Activated CD8-positive, alpha-beta T cell treated with anti-CD3 and anti-CD28 coated beads, Interleukin-2, amount 10 ng/mL, durations not matched to agents 7 days and 5 days (primary cell): ENCODE measurements at places on chromosomes 13 and 19. TPM values are rescaled to one million over a fixed set of nuclear protein-coding genes. Genes with fewer than 3 reads are reported as not detected.

ZNF667 gene
- 1.1 TPM for total RNA-seq

SPTBN4 gene
- not detected for total RNA-seq

FUT2 gene
- total RNA-seq, result not detected

PROSER1 gene
- 51.2 TPM for total RNA-seq

KASH5 gene
- not detected for total RNA-seq

ZNF540 gene
- total RNA-seq, result 1.2 TPM

HSD17B14 gene
- 0.89 TPM for total RNA-seq

BEST2 gene
- total RNA-seq, result not detected

PALM3 gene
- not detected for total RNA-seq

FSTL3 gene
- total RNA-seq, result 3.0 TPM

BCAM gene
- not detected for total RNA-seq

MUC16 gene
- total RNA-seq, result under 0.01 TPM

SUPT20H gene
- total RNA-seq, result 67.4 TPM

NOVA2 gene
- not detected for total RNA-seq

ETV2 gene
- 1.6 TPM for total RNA-seq

SIGLECL1 gene
- total RNA-seq, result not detected

LILRA5 gene
- not detected for total RNA-seq

RASIP1 gene
- total RNA-seq, result 0.26 TPM

NCR1 gene
- 0.26 TPM for total RNA-seq

FFAR3 gene
- not detected for total RNA-seq

CEACAM4 gene
- not detected for total RNA-seq

MAB21L1 gene
- not detected for total RNA-seq

ZGLP1 gene
- total RNA-seq, result 3.4 TPM

CYP4F2 gene
- total RNA-seq, result not detected

KLK14 gene
- total RNA-seq, result 0.57 TPM

KLK12 gene
- total RNA-seq, result not detected

GPR42 gene
- total RNA-seq, result not detected

ZNF835 gene
- 1.8 TPM for total RNA-seq

CEACAM7 gene
- total RNA-seq, result not detected

DNAAF3 gene
- total RNA-seq, result 0.21 TPM

ZNF136 gene
- 13.9 TPM for total RNA-seq

TEX26 gene
- total RNA-seq, result not detected

LAIR2 gene
- 1.6 TPM for total RNA-seq

ASPDH gene
- not detected for total RNA-seq
